ENCODE measurements at places on chromosomes 12 and 14. TPM values are rescaled to one million over a fixed set of nuclear protein-coding genes. Genes with fewer than 3 reads are reported as not detected.
A peak's percentile ranks its signal among the peaks of the same experiment; 100 is the strongest.

DNA sequence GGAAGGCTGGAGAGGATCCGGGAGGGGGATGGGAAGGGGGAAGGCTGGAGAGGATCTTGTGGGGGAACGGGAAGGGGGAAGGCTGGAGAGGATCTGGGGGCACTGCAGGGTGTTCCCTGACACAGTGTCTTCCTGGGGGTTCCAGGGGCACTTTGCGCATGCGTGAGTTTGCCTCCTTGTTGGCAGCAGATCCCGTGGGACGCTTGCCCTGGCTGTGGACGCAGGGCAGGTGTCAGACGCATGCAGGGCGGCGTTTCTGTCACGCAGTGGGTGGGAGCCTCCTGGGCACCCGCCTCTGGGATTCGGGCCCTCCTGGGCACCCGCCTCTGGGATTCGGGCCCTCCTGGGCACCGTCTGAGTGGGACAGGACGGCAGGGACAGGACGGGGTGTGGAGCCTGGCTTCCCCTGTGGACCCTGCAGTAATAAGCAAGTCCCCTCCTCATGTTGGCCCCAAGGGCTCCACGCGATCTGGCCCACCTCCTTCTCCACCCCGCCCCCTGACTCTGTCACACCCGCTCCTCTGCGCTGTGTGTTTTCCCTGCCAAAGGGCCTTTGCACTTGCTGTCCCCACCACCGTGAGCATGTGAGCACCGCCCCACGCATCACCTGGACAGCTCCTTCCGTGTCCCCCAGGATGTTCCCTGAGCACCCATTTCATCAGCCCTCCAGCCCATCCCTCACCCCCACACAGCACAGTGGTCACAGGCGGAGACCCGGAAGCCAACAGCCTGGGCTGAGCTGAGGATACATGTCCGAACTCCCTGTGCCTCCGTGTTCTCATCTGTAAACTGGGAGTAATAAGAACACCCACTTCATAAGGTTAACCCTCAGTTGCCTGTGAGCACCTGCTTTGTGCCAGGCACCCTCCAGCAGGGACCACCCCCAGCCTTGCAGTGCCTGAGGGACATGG lies 4.4 kb downstream of the MMP17 start:
- peaks cover 2% of the 10 kb centered on the region for H3K36me3 ChIP-seq
- H3K4me3 ChIP-seq, result no peak overlapping the region
- H3K27ac ChIP-seq, result no peak overlapping the region
- peaks cover 5% of the 10 kb centered on the region for H3K27me3 ChIP-seq

KRT8 gene
- 194 TPM for total RNA-seq

DNA sequence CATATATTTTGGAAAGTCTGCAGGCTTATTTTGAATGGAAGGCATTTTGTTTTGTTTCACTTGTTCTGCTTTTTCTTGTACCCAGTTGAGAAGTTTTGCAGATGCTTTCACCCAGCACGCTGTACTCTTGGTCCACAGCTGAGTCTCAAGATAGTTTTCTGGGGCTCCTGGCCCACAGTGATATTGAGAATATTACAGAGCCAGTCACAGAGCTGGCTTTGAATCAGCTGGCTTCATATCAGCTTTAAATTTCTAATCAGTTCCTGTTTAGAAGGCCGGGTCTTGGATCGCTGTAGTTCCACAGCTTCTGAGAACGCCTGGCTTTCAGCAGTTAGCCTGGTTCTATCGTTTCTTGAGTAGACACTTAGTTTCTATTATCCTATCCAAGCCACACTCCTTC lies 32.5 kb upstream of the PARP11 start:
- H3K4me3 ChIP-seq, result no peak overlapping the region
- H3K27ac ChIP-seq, result no peak overlapping the region
- peaks cover 1% of the 10 kb centered on the region for H3K27me3 ChIP-seq
- no peaks in the 10 kb centered on the region for H3K36me3 ChIP-seq

- no peak for DNase-seq
- no peak overlapping the region for H3K27ac ChIP-seq
- H3K4me1 ChIP-seq, result peaks cover 2% of the 10 kb centered on the region
- no peaks in the 10 kb centered on the region for H3K27me3 ChIP-seq
- no peak overlapping the region for H3K4me3 ChIP-seq
Observed at GRCh38 chr12:24034160-24034559, 84.7 kb upstream of the SOX5 start.

DNA sequence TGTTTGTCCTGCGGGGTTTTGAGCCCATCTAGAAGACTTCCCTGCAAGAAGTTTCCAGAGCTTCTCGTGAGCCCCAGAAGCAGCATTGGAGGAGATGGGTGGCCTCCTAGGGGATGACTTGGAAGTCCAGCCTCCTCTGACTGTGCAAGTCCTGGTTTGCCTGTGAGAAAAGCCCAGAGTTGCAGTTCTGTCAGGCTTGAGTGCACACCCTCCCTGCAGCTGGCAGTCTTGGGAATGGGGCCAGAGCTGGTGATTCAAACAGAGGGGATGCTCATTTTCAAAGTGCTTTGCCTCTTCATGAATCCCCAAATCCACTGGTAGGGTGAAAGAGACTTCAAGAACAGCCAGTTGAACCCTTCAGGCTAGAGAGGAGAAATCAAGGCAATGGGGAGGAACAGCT lies 3.9 kb upstream of the PPP1R1A start:
- DNase-seq, result no peak
- peaks cover 14% of the 10 kb centered on the region for H3K27me3 ChIP-seq
- H3K4me1 ChIP-seq, result peaks cover 3% of the 10 kb centered on the region
- no peak overlapping the region for H3K4me3 ChIP-seq

HOXC10 gene
- total RNA-seq, result 1.9 TPM

GRCh38 chr14:94761997-94762377 lies 7.9 kb downstream of the GSC start:
- no peaks in the 10 kb centered on the region for H3K4me1 ChIP-seq
- peaks cover 5% of the 10 kb centered on the region for H3K27me3 ChIP-seq
- H3K27ac ChIP-seq, result no peak overlapping the region
- H3K4me3 ChIP-seq, result no peak overlapping the region
- no peak for DNase-seq

DNA sequence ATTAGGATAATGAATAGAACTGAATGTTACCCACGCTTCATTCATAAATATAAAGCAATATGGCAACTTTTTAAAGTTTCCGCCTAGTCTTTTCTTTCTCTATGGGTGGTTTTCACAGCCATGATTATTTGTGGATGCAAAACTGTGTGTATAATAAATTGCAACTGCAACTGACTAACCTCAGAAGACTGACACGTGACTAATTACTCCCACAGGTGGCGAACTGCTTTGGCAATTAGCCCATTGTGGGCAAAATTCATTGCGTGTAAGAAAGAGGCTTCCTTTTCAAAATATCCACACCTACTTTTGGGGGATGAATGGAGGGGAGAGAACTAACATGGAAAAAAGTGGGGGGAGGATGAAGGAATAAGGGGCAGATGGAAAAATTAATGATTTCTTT lies 79.0 kb downstream of the SLC25A21 start:
- no peak overlapping the region for H3K4me3 ChIP-seq
- no peaks in the 10 kb centered on the region for H3K27me3 ChIP-seq
- H3K4me1 ChIP-seq, result no peaks in the 10 kb centered on the region
- H3K36me3 ChIP-seq, result no peaks in the 10 kb centered on the region
- no peak overlapping the region for H3K27ac ChIP-seq

DNA sequence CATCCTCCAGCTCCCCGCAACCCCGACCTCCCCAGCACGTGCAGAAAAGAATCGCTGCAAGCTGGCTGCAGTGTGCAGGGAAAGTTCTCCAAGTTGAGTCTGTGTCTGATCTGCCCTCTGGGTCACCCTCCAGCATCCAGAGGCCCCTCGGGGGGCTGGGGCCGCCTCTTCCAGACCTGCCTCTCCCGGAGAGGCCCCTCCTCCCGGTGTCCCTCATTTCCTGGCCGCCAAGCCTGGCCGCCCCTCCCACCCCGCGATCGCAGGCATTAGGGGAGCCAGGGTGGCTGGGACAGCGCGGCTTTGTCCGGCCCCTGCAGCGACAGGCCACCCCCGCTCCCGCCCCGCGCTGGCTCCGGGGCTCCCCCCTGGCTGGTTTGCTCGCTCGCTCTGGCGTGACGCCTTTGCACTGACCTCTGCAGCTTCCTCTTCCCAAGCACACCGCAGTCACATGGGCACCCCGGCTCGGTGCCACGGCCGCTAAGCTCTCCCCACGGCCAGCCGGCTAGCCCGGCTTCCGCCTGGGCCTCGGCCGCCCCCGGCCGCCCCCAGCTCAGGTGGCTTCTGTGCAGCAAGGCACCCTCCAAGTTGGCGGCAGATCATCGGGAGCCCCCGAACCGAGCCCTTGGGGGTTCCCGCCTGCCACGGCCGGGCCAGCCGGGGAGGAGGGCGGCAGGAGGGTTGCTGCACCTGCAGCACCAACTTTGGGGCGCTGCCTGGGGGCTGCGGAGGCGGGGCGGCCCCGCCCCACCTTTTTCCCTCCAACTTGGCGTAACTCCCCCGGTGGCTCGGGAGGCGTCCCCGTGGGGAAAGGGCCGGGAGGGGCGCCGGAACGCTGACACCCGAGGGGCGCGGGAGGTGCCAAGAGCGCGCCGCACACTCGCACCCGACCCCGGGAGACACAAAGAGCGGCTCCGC lies 43.7 kb downstream of the KDM2B start:
- H3K27ac ChIP-seq, result no peak overlapping the region
- DNase-seq, result peak; percentile 49
- H3K36me3 ChIP-seq, result peaks cover 3% of the 10 kb centered on the region

- H3K27ac ChIP-seq, result no peak overlapping the region
- H3K4me1 ChIP-seq, result peaks cover 2% of the 10 kb centered on the region
- peak overlapping the region; percentile 85 for H3K4me3 ChIP-seq
Observed at GRCh38 chr14:61280092-61280525, 1.0 kb downstream of the TMEM30B start.

GRCh38 chr14:20768593-20768892 lies 339 bp downstream of the EDDM3B start:
- no peak for DNase-seq
- no peaks in the 10 kb centered on the region for H3K36me3 ChIP-seq
- H3K4me3 ChIP-seq, result no peak overlapping the region
- H3K27me3 ChIP-seq, result peaks cover 6% of the 10 kb centered on the region
- H3K4me1 ChIP-seq, result peaks cover 28% of the 10 kb centered on the region
- peak overlapping the region; percentile 50 for H3K27ac ChIP-seq

DNA sequence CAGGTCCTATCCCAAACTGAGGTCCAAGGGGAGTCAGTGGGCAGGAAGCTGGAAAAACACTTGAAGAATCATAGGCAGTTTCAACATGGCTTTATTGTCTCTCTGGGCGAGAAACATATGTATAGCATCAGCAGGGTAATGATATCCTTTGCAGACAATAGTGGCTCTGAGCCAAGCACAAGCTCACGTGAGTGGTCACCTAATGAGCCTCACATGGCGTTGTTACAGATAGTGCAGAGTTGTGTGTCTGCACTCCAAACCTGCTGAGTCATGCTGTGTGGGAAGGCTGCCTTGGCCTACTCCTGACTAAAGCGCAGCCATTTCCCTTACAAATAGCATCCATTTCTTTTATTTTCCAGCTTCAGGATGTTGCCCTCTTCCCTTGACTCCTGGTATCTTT lies 105.2 kb upstream of the SYT1 start:
- H3K27ac ChIP-seq, result no peak overlapping the region
- peaks cover 1% of the 10 kb centered on the region for H3K27me3 ChIP-seq
- DNase-seq, result no peak
- H3K4me3 ChIP-seq, result no peak overlapping the region
- H3K4me1 ChIP-seq, result no peaks in the 10 kb centered on the region
- peaks cover 4% of the 10 kb centered on the region for H3K36me3 ChIP-seq

DNA sequence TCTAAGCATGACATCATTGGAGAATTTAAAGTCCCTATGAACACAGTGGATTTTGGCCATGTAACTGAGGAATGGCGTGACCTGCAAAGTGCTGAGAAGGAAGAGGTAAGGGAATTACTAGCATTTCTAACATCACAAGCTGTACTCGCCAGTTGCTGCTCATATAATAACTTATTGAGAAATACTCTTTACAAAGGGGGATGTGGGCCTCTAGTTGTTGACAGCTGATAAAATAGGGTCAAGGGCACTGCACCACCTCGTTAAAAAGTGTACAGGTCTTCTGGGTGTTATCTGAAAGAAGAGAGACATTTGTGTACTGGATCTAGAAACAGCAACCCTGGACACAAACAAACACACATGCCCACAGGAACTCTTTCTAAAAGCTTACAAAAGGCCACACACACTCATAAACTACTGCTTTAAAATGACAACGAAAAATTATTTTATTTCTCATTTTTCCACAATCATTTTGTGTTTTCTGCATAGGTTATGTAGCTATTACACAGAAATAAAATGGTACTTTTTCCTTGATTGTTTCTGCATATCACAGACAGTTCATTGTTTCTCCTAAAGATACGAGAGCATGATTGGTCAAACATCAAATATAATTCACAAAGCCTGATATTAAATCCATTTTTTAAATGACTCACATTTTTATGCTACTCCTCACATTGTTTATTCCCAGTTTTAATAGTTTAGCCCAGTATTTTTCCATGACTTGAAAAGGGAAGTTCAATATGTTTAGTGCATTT lies 391.1 kb downstream of the PAWR start:
- no peak for DNase-seq
- H3K4me1 ChIP-seq, result peaks cover 56% of the 10 kb centered on the region
- peak overlapping the region; percentile 77 for H3K27ac ChIP-seq
- H3K4me3 ChIP-seq, result no peak overlapping the region

DNA sequence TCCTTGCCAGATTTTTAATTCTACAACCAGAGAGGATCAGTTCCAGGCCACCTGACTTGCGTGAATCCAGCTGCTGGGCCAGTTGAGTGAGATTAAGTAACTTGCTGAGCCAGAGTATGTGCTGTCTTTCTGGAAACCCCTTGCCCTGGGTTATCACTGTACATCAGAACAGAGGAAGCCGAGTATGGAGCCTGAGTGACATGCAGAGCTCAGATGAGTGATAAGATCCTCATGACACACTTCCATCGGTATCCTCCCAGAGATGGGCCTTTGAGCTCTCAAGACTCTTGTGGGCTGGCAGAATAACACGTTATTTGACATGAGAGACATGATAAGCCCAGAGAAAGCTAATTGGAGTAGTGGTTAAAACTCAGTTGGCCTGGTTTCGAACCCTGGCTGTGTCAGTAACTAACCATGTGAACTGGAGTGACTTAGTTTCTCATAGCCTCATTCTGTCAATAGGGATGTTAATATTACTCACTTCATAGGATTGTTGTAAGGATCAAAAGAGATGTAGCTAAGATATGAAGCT lies 388.1 kb downstream of the ZFP36L1 start:
- no peak for DNase-seq
- H3K4me3 ChIP-seq, result no peak overlapping the region
- H3K4me1 ChIP-seq, result peaks cover 25% of the 10 kb centered on the region
- no peaks in the 10 kb centered on the region for H3K36me3 ChIP-seq
- peaks cover 2% of the 10 kb centered on the region for H3K27me3 ChIP-seq
- no peak overlapping the region for H3K27ac ChIP-seq

DNA sequence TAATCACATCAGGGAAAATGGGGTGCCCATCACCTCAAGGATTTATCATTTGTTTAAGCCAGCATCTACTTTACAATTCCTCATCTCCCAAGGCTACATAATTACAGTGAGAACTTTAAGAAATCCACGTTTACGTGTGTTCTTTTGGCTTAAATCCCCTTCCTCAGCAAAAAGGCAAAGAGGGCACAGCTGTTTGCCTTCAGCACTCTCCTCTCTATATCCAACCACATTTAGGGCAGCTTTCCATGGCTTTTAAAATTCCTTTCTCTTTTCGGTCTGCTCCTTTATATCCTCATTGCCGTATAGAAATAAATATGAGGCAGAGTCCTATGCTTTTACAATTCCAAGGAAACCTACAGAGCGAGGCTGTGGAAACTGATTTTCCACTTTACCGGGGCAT lies 175.9 kb downstream of the EMP1 start:
- no peaks in the 10 kb centered on the region for H3K4me1 ChIP-seq
- H3K4me3 ChIP-seq, result no peak overlapping the region
- peaks cover 2% of the 10 kb centered on the region for H3K27me3 ChIP-seq
- H3K27ac ChIP-seq, result no peak overlapping the region
- no peaks in the 10 kb centered on the region for H3K36me3 ChIP-seq
- DNase-seq, result no peak

GRCh38 chr14:74826574-74826973 lies 49.4 kb downstream of the PROX2 start:
- no peaks in the 10 kb centered on the region for H3K36me3 ChIP-seq
- DNase-seq, result no peak
- H3K27ac ChIP-seq, result no peak overlapping the region
- H3K4me3 ChIP-seq, result no peak overlapping the region
